ENCODE measurements at places on chromosomes 12 and 14. TPM values are rescaled to one million over a fixed set of nuclear protein-coding genes. Genes with fewer than 3 reads are reported as not detected.
A peak's percentile ranks its signal among the peaks of the same experiment; 100 is the strongest.

Gene CLEC2A
- not detected for total RNA-seq

DNA sequence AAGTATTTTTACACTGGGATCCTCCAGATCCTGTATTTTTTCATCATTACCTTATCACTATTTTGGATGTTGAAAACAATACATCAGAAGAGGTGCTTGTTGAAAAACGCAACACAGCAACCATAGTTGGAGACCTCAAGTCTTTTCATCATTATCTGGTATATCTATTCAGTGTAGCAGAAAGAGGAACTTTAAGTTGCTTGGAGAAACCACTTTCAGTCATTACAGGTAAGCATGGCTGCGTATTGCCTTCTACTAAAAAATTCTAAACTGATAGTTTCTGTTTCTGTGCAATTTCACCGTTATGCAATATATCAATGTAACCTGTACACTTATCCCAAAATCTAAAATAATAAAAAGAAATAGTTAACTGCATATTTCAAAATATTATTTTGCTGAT is 32.2 kb upstream of the PTPRQ start:
- no peaks in the 10 kb centered on the region for H3K36me3 ChIP-seq
- peaks cover 3% of the 10 kb centered on the region for H3K27me3 ChIP-seq
- no peak overlapping the region for H3K4me3 ChIP-seq

Gene LGR5
- total RNA-seq = not detected

DNA sequence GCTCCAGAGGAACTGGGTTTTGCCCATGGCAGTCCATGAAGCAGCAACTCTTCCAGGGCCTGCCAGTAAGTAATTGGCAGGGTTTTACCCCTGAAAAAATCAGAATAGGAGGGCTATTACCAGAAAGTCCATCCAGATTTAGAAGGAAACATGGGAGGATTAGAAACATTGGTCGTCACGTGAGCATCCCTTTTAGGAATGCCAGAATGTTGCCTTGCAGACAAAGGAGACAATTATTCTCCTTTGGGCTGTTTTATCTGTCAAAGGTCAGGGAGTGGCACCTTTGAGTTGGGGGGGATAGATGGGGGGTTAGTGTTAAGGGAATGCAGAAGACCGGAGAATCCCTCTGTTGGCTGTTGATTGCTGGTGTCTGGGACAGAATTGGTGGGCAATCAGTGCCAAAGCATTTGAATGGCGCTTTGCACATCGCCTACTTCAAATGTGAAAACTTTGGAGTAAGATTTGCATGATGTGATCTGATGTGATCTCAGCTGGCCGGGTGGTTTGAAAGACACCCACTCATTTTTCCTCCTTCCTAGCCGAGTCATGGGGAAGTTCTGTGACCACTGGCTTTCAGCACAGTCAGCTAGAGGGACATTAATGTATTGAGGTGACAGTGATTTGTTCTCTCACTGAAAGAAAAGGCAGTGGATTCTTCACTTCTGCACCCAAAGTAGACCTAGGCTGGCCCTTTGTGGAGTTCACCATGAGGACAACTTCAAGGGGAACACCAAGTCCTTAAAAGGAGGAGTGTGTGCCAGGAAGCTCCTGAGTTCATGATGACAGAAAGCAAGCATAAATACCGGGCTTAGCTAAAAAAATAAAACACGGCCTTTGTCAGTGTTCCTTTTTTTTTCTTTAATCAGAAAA is 31.4 kb downstream of the FLVCR2 start:
- peaks cover 3% of the 10 kb centered on the region for H3K4me1 ChIP-seq
- DNase-seq = no peak
- H3K4me3 ChIP-seq = no peak overlapping the region
- H3K27ac ChIP-seq = no peak overlapping the region

GRCh38 chr12:1691123-1692007 is 495 bp downstream of the ADIPOR2 start:
- H3K36me3 ChIP-seq = peaks cover 18% of the 10 kb centered on the region
- H3K27me3 ChIP-seq = no peaks in the 10 kb centered on the region
- H3K27ac ChIP-seq = peak overlapping the region; percentile 96
- peak; percentile 48 for DNase-seq

DNA sequence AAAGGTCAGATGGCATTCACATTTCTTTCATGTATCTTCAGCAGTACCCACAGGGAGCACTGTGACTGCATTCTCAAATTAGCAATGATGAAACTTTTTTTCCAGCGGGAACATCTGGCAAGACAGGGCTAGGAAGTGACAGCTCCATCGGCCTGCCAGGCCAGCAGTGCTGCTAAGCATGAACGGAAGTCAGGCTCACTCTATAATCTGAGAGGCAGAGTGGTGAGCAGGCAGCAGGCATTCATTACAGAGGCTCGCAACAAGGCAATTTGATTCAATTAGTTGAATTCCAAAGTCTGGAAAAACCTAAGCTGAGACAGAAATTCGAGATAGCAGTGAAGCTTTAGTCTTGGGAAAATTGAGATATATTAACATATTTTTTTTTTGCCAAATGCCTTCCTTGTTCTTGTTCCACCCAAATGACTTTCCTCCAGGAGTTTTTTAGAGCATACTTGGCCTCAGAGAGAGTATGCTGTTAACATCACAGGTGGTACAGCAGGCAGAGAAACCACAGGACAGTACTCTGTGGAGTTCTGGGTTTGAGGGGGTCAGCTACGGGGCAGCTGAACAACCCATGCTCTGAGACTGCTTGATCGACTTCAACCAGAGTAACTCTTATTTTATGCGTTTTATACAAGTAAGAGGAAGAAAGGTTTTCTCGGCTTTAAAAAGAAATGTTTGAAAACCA is 414.9 kb downstream of the APAF1 start:
- H3K4me1 ChIP-seq = no peaks in the 10 kb centered on the region
- no peak overlapping the region for H3K4me3 ChIP-seq
- no peak for DNase-seq
- no peaks in the 10 kb centered on the region for H3K27me3 ChIP-seq
- no peaks in the 10 kb centered on the region for H3K36me3 ChIP-seq
- no peak overlapping the region for H3K27ac ChIP-seq

GRCh38 chr14:104789752-104790743 is 5.5 kb downstream of the AKT1 start:
- DNase-seq = no peak
- H3K27ac ChIP-seq = no peak overlapping the region
- H3K27me3 ChIP-seq = no peaks in the 10 kb centered on the region
- H3K36me3 ChIP-seq = no peaks in the 10 kb centered on the region

Gene RAN
- 2,531 TPM for total RNA-seq

DNA sequence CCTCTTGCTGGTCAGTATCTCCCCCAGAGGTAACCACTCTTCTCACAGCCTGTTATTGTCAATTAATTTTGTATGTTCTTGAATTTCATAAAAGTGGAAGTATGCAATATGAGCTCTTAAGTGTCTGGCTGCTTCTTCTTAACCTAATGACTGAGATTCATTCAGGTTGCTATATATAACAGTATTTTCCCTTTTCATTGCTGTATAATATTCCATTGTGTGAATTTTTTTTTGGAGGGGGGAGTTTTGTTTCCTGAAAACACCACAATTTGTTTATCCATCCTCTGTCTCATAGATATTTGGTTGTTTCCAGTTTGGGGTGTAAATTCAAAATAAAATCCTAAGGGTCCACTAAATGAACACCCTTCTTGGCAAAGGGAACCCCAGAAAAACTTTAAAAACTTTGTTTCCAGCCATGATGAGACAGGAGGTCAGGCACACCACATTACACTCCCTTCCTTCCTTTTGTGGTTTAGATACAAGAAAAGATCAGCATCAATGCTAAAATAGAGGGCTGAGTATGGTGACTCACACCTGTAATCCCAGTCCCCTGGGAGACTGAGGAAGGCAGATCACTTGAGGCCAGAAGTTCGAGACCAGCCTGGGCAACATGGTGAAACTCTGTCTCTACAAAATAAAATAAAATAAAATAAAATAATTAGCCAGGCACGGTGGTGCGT is 4.1 kb upstream of the DAO start:
- no peaks in the 10 kb centered on the region for H3K27me3 ChIP-seq
- H3K36me3 ChIP-seq = no peaks in the 10 kb centered on the region
- H3K4me1 ChIP-seq = no peaks in the 10 kb centered on the region
- DNase-seq = no peak

Gene C12orf50
- total RNA-seq = 0.16 TPM

- no peak overlapping the region for H3K27ac ChIP-seq
- H3K36me3 ChIP-seq = no peaks in the 10 kb centered on the region
- no peak for DNase-seq
- H3K4me3 ChIP-seq = no peak overlapping the region
Measured at GRCh38 chr14:71290301-71290700, 383.0 kb downstream of the PCNX1 start.

DNA sequence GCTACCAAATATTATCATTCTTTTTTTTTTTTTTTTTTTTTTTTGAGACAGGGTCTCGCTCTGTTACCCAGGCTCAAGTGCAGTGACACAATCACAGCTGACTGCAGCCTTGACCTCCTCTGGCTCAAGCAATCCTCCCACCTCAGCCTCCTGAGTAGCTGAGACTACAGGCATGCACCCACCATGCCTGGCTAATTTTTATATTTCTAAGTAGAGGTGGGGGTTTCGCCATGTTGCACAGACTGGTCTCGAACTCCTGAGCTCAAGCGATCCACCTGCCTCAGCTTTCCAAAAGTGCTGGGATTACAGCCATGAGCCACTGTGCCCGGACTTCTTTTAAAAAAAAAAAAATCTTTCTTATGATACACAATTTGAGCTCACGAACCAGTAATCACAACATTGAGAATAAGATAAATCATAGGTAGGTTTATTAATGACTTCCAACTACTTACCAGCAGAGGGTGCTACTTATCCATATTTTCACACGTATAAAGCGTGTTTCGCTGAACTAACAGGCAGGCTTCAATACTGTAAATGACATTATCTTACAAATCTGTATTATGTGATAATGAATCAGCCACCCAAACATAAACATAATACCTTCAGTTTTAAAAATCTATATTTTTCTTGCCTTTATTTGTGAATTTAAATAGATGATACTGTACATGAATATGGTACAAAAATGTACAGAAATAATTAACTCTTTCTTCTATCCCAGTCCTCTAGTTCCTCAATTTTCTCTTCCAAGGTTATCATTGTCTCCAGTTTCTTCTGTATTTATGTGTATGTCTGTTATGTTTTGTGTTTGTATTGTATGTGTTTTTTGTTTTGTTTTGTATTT is 42.5 kb upstream of the BCAT1 start:
- H3K4me3 ChIP-seq = no peak overlapping the region
- peaks cover 4% of the 10 kb centered on the region for H3K27me3 ChIP-seq
- no peak for DNase-seq
- no peak overlapping the region for H3K27ac ChIP-seq
- peaks cover 7% of the 10 kb centered on the region for H3K4me1 ChIP-seq
- H3K36me3 ChIP-seq = no peaks in the 10 kb centered on the region

GRCh38 chr12:113857371-113857770 is 108.8 kb downstream of the RBM19 start:
- peaks cover 10% of the 10 kb centered on the region for H3K4me1 ChIP-seq
- no peak overlapping the region for H3K4me3 ChIP-seq
- H3K27ac ChIP-seq = no peak overlapping the region

DNA sequence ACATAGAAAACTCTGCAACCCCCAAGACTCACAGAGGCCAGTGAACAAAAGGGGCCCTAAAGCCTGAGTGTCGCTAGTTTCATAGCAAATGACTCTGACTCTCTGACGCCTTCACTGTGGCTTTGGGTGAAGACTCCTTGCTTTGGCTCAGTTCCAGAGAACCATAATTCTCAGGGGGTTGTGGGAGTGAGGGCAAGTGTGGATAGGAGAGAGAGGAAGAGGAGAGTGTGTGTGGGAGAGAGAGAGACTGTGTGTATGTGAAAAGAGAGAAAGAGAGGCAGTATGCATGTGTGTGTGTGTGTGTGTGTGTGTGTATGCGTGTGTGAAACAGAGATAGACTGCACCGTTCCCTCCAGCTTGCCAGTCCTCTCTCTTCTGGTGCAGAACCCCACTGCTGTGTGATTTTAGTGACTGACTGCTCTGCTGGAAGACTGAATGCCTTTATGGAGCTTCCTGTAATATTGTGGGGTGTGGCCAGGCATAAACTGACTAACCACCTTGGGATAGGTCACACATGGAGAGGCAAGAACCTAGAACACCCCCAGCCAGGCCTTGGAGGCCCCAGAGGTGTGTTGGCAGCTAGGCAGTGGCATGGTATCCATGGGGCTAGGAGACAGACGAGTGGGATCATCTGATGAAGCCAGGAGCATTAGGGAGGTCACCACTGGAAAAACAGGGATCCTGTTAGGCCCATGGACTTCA is 45.9 kb upstream of the STXBP6 start:
- no peaks in the 10 kb centered on the region for H3K4me1 ChIP-seq
- H3K4me3 ChIP-seq = no peak overlapping the region
- no peak overlapping the region for H3K27ac ChIP-seq

GRCh38 chr12:32692358-32692757 is 13.3 kb downstream of the DNM1L start:
- H3K36me3 ChIP-seq = peaks cover 37% of the 10 kb centered on the region
- H3K27ac ChIP-seq = no peak overlapping the region
- no peak for DNase-seq
- no peaks in the 10 kb centered on the region for H3K27me3 ChIP-seq
- H3K4me3 ChIP-seq = no peak overlapping the region

Gene NINJ2
- 1.4 TPM for total RNA-seq

DNA sequence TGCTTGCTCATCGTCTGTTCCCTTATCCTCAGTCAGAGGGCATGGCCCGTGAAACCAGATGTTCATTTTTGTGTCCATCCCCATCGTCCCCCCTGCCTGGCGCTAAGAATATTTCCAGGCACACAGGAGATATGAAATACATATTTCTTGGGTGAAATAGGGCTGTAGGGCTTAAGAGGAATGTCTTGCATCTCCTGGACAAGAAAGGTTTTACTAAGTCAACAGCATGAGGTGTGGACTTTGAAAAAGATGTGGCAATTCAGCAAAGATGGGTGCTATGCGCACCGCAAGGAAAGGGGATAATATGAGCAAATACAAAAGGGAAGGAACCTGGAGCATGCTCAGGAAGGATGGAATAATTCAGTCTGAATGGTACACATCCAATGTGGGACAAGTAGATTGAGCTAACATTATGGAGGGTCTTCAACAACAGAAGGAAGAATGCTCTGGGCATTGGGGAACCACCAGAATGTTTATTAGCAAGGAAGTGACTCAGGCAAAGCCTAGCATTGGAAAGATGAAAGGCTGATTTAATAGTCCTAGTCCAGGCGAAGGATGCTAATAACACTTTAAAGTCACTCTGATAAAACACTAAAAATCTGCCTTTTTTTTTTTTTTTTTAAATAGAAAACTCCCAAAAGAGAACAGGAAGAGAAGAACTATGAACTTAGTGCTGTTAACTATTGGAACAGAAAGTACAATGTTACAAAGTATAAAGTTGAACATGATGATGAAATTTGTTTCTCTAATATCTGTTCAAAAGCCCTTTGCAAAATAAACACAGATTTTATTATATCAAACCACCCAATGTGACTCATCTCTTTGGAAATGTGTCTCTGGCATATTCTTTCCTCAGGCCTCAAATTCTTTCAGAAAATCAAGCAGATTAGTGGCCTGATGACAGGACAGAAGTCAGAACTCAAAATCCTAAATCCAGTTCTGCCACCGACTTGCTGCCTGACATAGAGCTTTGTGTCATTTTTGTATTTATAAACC is 449.5 kb downstream of the BCAT1 start:
- H3K36me3 ChIP-seq = no peaks in the 10 kb centered on the region
- no peaks in the 10 kb centered on the region for H3K4me1 ChIP-seq
- H3K27me3 ChIP-seq = no peaks in the 10 kb centered on the region
